ENCODE measurements at places on chromosomes 5 and 9.
A peak's percentile ranks its signal among the peaks of the same experiment; 100 is the strongest.

DNA sequence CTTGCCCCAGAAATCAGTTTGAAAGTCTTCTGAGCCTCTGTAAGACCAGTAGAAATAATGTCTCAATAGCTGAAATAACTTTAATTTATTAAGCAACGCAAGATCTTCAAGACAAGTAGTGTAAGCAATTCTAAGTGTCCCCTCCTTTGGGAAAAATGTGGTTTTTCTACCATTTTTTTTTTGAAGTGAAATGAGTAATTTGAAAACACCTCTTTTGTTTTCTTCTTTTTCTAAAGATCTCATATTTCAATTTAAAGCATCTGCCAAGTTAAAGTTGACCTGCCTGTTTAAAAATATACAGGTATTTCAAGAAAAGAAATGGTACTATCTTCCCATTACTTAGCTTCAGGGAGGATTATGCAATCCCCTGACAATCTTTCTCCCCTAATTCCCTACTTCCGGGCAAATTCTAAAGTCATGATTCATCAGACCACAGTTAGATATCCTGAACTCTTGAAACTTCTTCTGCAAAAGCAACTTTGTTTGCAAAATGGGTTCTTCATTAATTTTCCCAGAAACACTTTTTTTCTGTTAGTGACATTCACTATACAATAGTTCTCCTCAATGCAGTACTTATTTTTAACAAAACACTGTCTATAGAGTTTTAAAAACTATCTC lies 7.8 kb upstream of the ANXA1 start:
- DNase-seq = peak; percentile 91

DNA sequence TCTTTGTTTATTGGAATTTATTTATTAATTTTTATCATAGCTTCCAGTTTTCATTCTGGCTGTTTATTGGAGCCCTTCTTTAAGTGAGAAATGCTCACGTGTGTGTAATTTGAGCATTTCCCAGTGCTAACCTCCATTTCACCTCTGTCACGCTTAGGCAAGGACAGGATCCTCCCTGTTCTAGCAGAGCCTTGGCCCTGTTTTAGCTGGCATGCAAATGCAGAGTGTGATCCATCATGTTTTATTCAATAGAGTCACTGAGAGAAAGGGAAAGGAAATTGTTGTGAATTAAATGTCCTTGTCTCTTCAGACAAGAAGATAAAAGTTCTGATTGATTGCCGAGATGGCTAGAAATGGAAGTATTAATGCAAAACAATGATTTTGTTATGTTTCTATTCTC lies 137.3 kb upstream of the ACO1 start:
- DNase-seq = no peak

DNA sequence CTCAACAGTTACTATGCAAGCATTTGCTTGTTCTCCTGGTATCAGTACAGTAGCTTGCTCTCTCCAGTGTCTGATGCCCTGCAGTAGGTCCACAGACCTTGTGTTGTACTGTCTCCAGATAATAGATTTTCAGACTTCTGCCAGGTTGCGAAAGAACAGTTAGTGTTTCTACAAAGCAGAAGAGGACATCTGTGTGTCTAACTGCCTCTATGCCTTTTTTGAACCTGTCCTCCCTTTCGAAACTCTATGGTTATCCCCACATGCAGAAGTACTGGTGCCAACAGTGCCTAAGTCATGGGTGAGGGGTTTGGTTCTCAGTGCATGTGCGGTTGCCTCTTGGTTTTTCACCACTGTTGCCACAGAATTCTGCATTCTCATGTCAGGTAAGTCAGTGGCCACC lies 45.9 kb downstream of the KCNN2 start:
- no peak for DNase-seq

DNA sequence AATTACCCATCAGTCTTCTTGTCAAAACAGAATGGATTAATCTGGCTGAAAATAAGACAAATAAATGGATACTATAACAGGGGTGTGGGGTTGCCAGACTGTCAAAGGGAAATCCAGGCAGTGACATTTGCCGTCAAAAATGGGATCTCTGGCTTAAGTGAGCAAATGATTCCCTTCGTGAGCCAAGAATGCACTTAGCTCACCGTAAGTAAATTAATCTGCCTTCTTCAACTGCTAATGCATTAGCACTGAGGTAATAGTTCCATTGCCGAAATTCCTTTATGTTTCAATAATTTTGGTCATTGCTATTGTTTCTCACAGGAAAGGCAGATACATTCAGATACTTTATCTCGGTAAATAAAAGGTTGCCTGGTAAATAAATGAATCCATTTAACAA lies 377.8 kb downstream of the KIAA0825 start:
- peak; percentile 4 for DNase-seq

DNA sequence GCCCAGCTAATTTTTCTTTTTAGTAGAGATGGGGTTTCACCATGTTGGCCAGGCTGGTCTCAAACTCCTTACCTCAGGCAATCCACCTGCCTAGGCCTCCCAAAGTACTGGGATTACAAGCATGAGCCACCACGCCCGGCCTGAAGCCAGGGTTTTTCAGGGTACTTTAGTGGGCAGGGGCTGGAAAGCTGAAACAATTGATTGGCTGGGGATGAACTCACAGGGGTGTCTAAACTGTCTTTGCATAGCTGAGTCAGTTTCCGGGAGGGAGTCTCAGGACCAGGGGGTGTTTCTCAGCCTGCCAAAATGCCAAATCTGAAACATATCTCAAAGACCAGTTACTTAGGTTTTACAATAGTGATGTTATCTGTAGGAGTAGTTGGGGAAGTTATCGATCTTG lies 46.1 kb downstream of the PRUNE2 start:
- no peak for DNase-seq

- peak; percentile 99 for DNase-seq
Observed at GRCh38 chr5:111829701-111830100, 72.7 kb upstream of the NREP start.

GRCh38 chr5:91061946-91062562 lies 321.1 kb downstream of the ARRDC3 start:
- DNase-seq = no peak

DNA sequence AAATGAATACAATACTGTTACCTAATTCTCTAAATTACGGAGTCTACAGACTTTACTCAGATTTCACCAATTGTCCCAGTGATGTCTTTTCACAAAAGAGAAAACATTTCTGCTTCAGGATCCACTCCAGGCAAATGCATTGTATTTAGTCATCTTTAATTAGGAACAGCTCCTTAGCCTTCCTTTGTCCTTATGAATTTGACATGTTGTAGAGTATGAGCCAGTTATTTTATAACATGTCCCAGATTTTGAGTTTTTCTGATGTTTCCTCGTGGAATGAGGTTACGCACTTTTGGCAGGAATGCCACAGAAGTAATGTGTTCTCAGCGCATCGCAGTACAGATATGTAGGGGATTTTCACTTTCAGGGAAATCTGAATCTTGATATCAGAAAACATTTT lies 10.5 kb downstream of the HABP4 start:
- peak; percentile 52 for DNase-seq

- no peak for DNase-seq
Observed at GRCh38 chr9:121700832-121701419, 49.5 kb downstream of the DAB2IP start.

DNA sequence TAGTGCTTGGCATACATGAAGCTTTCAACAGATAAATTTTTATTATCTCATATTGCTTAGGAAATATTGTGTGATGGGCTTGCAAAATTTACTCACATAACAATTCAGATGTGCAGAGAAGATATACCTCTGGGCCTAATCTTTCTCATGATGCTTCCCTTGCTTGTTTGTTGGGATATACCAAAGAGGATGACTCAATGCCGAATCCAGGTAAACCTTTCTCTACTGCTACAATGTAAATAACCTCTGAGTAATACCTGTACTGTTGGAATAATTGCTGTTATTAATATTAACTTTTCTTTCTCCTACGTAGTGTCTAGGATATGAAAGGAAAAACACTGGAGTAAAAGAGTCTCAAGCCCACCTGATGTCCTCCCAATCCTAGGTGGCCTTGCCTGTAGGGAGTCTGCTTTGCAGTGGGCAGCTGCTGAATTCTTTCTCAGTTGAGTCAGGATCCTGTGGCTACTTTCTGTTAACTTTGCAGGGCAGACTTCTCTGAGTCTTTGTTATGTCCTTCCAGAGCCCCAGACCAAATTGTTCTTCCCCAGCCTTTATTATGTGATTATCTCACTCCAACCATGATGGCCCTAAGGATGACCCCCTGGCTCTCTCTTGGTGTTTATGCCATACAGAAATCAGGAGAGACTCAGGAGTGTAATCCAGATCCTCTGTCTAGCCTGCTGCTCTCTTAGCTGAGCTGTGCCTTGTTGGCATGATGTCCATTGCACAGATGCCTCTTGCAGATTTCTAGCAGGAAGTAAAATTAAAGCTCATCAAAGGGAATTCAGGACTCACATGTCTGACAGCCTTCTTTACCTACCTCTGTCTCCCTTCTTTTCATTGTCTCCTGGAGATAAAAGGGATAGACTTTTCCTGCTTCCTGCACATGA lies 208.1 kb downstream of the SNX18 start:
- peak; percentile 26 for DNase-seq

DNA sequence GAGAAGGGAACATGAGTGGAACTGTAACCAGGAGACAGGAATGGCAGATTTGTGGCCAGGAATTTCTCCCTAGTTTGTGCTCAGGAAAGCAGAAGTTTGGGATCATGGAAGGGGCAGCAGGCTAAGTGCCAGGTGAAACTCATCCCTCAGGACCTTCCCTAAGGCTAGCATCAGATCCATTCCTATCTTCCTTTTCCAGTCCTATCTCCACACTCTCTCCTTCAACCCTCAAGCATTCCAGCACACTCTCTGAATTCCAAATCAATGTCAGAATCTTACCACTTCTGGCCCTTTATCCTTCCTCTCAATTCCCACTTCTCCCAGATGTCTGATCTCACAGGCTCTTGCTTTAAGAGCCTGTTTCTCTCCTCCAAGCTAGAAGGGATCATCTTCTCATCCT lies 53.2 kb upstream of the GRIA1 start:
- no peak for DNase-seq

DNA sequence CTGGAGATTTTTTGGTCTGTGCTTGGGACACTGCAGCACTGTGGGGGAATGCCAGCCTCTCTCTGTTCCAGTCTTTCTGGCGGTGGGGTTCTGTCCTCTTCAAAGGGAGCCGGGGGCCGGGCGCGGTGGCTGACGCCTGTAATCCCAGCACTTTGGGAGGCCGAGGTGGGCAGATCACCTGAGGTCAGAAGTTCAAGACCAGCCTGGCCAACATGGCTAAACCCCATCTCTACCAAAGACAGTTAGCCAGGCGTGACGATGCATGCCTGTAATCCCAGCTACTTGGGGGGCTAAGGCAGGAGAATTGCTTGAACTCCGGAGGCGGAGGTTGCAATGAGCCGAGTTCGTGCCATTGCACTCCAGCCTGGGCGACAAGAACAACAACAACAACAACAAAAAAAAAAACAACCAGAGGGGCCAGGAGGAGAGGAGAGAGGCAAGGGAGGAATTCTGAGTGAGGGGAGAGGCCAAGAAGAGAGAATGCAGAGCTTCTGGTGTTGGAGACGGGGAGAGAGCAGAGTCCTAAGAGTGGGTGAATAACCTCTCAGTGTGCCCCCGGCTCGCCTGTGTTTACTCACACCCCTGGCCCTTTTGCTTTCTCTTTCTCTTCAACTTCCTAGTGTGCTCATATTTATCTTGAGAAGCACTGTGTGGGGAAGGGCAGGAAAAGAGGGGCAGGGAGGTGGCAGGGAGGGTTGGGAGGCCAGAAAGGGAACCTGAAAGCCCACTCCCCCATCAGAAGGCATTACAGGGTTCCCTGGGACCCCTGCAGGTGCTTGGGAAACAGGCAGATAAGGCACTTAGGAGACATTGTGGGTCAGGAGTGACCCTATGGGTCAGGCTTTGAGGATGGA lies 3.2 kb upstream of the SET start:
- DNase-seq = no peak

DNA sequence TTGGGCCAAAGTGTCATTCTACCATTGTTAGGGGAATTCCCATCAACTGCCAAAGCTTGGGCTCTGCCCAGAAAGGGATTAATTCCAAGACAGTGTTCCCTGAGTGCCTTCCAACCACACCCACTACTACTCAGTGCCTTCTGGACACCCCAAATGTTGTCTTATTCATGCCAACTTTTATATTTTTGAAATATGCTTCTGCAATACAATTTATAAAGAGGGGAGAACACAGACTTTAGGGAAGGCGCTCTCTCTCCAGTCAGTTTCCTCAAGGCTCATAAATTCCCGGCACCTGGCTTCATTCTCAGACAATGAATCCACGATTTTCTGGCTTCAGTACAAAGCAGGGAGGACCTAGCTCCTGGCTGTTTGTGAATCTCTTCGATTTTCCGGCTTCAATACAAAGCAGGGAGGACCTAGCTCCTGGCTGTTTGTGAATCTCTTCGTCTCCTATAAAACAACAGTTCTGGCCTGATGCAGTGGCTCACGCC lies 120.1 kb upstream of the MYO10 start:
- peak; percentile 46 for DNase-seq

- DNase-seq = no peak
Observed at GRCh38 chr9:18684593-18685317, 210.8 kb downstream of the ADAMTSL1 start.

- no peak for DNase-seq
Observed at GRCh38 chr9:99038484-99038820, 66.5 kb upstream of the TGFBR1 start.

DNA sequence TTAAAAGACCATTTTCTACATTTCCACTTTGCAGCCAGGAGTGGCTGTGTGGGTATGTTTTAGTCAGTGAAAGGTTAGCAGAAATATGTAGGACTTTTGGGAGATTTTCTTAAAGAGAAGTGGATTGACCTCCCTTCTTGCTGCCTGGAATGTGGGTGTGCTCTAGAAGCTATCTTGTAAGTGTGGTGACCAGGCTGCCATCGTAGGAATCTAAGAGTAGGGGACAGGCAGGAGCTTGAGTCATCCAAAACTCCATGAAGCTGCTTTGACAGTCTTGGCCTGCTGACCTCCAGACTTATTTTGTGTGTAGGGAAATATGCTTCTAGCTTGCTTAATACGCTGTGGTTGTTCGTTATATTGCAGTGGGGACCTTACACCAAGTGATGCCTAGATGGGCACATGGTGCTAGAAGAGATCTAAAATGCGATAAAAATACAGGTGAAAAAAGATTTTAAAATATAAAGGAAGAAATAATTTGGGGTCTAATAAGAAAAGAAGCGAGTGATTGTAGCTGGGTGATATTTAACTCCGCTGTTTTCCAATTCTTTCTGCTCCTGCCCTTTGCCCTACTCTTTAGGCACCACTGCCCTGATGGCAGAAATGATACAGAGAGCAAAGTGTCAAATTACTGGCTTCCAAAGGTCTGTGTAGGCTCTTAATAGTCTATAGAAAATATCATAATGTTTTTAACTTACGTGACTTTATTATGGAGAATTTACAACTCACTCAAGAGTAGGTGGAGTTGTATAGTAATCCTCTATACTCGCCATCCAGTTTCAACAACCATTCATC lies 298.2 kb upstream of the ZNF608 start:
- DNase-seq = peak; percentile 47

- no peak for DNase-seq
Observed at GRCh38 chr9:94786586-94786985, 60.1 kb downstream of the AOPEP start.

- peak; percentile 14 for DNase-seq
Observed at GRCh38 chr9:115291841-115292240, 173.9 kb upstream of the TNC start.

DNA sequence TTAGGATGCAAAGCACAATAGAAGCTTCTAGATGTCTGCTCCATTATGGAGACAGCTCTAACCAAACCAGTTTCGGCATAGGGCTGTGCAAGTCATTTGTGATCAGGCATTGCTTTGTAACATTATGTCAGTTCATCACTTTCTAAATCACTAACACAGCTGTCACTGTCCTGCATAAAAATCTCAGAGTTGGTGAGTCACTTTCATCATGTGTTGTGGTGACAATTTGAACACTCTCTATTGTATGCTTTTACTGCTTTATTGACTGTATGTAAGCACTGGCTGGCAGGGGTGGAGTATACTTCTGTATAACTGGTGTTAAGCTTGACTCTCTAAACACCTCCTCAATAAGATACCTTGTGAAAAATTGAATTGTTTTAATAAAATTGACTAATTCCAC lies 77.9 kb downstream of the SLCO4C1 start:
- DNase-seq = no peak
